ENCODE measurements at places on chromosomes 5 and 9.

GRCh38 chr5:57155033-57155432 is 18.8 kb upstream of the GPBP1 start:
- no peak for DNase-seq

- DNase-seq = no peak
These were observed 20.4 kb upstream of the IER5L start for GRCh38 chr9:129198319-129199043.

- peak; percentile 47 for DNase-seq
These were observed 302.1 kb downstream of the CSNK1G3 start for GRCh38 chr5:123813937-123814624.

DNA sequence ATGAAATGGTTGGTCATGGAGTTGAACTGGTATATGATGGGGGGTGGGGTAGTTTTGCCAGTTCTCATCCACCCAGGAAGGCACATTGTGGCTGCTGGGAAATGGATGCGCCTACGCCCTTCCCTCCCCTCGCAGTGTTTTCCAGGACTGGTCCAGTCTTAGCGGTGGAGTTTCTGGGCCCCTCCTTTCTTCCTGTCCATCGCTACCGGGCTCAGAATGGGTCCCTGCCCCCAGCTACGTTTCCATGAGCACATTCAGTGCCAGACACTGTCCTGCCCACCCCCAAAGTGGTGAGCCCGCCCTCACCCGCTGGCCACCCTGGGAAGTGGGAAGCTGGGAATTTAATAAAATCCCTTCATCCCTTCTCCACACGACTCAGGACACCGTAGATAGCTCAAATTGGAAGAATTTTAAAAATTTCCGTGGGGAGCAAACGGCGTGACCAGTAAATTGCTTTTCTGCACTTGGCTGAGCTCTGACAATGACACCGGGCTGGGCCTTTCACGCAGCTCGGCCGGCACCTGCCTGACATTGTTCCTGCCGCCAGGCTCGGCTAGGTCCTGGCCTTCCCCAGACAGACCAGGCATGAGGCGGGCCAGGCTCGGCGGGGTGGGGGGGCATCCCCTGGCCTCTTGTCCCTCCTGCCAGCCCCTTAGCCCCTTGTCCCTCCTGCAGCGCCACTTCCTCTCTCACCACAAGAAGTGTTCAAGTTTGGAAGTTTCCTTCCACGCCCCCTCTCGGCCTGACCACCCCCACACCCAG is 3.6 kb downstream of the FGF18 start:
- no peak for DNase-seq

GRCh38 chr5:3034881-3035280 is 283.4 kb upstream of the IRX2 start:
- DNase-seq = no peak

GRCh38 chr9:114176624-114177291 is 21.4 kb downstream of the COL27A1 start:
- DNase-seq = no peak

DNA sequence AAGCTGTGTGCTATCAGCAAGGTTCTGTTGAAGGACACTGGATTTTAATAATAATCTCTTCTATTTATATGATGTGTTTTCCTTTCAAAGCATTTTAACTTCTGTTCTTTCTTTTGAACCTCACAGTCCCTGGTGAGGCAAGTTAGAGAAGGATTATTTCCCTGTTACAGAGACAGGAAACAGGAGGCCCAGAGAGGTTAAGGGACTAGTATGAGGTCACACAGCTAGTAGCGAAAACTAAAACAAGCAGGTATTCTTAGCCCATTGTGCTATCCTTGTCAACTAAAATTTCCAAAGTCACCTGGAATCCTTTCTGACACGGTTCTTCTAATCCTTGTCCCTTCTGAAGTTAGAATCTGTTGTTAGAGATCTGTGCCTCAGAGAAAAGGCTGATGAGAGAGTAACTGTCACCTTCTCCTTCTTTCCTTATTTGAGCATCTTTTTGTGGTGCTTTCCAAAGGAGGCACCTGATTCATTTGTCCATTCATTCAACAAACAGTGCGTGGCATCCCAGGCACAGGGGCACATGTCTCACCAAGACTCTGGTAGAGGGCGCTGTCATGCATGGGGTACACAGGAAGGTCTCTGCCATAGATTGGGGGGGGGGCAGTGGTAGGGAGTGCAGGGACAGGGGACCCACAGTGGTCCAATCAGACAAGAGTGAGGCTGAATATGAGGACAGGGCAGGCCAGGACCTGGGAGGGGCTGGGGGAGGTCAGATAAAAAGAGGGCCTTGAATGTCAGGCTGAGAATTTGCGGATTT is 61.5 kb downstream of the CRB2 start:
- DNase-seq = no peak

Data from urinary bladder (tissue), 4 donors.